ENCODE measurements at places on chromosomes 3 and 15.

DNA sequence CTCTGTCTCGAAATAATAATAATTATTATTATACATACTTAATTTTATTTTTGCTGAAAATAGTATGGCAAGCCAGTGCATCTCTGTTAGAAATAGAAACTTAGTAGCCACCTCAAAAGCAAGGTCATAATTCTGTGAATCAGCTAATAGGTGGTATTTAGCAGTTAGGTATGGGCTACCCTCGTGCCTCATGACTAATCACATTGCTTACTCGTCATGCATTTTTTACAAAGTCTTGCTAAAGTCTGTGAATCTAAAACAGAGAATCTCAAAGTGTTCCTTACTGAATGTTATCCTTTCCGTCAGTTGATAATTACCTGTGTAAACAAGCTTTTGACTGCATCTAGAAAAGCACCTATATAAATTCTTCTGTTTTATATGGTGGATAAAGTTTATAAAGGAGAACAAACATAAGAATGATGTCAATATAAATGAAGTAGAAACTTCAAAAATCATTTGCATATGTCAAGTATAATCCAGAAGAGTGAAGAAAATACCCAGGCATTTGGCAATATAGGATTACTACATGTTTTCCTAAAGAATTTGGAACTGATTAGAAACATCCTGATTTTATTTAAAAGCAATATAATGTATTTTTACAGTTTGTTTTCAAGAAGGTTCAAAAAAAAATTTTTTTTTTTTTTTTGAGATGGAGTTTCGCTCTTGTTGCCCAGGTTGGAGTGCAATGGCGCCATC is 6.2 kb downstream of the PPARG start:
- DNase-seq = no peak

DNA sequence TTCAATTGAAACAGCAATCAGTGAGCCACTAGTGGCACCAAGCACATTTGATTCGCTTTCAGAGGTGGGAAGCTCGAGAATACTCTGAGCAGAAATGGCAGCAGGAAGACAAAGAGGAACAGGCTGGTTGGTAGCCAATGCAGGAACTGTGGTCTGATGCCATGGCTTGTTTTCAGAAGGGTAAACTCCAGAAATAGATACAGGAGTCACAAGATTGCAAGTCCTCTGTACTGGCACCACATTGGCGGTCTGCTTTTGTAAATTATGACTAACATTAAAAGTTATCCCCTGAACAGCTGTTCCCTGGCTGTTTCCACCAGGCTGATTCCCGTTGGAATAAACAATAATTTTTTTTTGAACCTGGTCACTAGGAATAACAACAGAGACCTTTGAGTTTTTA is 35.5 kb downstream of the USF3 start:
- no peak for DNase-seq

- DNase-seq = no peak
Observed at GRCh38 chr3:170520996-170521395, 64.9 kb downstream of the SLC7A14 start.

DNA sequence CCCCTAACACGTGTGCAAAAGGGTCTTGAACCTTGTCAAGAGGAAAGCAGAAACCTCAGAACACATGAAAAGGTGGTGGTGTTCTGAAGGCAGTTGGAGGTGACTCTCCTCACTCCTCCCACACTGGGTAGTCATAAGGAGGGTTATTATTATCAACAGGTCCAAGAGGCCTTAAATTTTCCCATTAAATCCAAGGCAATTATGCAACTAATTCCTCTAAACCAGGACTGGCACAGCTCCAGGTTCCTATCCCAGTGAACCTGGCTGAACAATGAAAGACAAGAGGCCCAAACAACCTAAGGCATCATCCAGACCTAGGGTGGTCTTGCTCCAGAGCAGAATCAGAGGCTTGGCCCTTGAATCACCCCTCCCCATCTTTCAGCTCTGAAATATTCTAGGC is 15.0 kb downstream of the MYLK start:
- DNase-seq = no peak

DNA sequence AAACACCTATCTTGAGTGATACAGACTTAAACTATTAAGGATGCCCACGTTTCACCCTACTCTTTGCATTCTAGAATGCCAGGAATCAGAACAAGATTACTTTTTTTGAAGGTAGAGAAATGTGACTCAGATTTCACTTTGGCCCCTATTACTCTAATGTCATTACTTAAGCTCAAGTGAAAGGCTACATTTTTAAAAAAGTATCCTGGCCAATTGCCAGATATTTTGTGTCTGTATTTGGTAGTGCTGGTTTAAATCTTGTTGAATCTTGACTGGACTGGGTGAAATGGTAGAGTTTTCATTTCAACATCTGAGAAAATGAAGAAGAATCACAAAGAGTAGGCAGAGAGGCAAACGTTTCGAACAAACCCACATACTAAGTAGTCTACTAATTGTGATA is 218.2 kb upstream of the UBE2E1 start:
- no peak for DNase-seq

- peak; percentile 72 for DNase-seq
Observed at GRCh38 chr3:49939858-49940666, at the start of gene RBM6. Gene RBM6, plus strand, starts transcription at chr3:49940150. Its CDS starts 22,492 bp downstream, at chr3:49962642.

DNA sequence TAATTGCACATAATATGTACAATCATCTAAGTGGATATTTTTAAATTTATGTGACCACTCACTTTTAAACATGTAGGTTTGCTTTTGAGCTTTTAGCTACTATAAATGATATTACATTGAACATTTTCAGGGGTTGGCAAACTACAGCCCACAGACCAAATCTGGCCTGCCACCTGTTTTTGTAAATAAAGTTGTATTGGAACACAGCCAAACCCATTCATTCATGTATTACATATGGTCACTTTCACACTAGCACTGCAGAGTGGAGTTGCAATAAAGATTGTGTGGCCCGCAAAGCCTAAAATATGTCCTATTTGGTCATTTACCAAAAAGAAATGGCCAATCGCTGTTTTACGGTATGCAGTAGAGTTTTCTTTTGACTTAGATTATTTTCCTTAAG is 21.2 kb downstream of the CMTM7 start:
- no peak for DNase-seq
